ENCODE measurements at places on chromosomes 1 and 21.

DNA sequence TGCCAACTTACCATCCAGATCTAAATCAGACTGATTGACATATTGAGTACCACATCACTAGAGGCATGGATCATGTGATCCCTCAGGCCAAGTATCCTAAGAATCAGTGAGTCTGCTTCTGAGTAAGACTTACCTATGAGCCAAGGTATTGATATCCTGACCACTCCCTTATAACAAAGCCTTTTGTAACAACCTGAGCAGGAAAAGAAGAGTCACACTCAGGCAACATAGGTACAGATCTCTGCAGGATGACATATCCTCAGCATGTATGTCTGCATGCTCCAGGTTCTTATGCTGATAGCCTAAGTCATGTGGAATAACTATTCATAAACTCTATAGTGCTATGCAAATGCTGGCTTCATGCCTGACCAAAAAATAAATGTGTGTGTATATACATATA, 2.3 kb upstream of the LCE1A start:
- DNase-seq = no peak

DNA sequence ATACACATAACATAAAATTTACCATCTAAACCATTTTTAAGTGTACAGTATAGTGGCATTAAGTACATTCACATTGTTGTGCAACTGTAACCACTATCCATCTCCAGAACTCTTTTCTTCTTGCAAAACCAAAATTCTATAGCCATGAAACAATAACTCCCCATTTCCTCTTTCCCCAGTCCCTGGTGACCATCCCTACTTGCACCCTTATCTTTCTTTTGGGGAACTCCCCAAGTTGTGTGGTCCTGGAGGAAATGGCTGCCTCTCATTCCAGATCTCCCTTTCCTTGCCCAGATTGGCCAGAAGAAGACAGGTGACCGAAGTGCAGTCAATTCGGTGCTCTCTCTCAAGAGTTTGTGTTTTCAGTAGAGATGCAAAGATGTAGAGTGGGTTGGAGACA, 389.6 kb upstream of the C1orf87 start:
- DNase-seq = no peak

DNA sequence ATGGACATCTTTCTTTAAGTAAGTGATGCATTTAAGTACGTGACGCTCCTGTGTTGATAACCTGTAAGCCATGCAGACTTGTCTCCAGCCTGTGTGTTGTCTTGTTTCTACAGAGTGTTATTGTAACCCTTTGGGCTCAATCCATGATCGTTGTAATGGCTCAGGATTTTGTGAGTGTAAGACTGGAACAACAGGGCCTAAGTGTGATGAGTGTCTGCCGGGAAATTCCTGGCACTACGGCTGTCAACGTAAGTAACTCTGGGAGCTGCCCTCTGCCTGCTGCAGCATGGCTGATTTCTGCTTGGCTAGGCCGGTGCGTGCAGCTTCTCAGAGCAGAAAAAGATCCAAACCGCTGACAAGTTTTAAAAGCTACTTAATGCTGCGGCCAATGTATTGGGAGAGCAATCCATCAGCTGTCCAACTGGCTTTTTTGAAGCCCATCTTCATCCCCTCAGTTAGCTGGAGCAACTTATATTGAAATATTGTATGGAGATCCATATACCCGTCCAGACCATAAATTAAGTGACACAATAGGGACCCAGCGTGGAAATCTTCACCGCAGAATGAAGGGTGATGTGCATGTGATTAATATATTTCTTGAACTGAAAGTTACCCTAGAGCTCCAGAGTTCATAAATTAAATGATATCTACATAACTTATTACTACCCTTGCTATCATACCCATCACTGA, 295.9 kb downstream of the NTNG1 start:
- no peak for DNase-seq

- DNase-seq = no peak
Measured at GRCh38 chr1:5475572-5475971, 516.7 kb downstream of the NPHP4 start.

DNA sequence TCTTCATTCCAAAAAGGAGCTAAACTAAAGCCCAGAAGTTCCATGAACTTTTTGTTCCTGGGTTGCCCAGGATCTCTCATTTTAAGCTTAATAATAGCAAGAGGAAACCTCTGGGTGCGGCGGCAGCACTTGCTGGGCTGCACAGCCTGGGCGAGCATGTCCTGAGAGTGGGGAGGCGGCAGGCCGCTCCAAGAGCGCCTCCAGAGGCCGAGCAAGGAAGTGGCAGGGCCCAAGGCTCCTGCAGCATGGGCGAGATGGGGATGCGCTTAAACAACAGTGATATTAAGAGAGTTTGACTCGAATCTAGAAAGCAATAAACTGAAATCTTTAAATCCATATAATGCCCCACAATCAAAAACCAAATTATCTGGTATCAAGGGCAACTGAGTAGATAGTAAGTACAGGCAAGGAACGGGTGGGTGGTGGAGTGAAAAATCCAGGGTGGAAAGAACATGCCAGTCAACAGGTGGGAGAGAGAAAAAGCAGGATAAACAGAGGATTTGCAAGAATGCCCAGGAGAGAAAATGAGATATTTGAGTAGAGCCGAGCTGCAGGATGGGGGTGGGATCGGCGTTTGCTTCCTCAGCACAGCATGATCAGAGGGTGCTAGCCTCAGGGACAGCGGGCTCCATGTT, 14.1 kb upstream of the TNR start:
- no peak for DNase-seq

DNA sequence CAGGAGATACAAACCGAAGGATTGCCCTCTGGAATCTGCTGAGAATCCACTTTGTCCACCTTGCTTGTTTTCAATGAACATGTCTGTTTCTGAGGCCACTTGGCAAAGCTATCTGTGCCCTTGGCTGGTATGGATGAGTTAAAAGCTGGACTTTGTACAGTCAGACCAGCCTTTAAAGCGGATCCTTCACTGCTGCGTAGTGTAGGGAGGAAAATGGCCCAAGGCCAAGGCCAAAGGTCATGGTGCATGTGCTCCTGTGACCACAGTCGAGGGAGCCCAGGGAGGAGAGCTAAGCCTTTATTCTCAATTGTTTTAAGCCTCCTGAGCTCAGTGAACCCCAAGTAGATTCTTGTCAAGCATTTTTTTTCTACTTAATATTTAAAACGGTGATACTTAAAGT, 37.0 kb downstream of the KCNJ15 start:
- no peak for DNase-seq

DNA sequence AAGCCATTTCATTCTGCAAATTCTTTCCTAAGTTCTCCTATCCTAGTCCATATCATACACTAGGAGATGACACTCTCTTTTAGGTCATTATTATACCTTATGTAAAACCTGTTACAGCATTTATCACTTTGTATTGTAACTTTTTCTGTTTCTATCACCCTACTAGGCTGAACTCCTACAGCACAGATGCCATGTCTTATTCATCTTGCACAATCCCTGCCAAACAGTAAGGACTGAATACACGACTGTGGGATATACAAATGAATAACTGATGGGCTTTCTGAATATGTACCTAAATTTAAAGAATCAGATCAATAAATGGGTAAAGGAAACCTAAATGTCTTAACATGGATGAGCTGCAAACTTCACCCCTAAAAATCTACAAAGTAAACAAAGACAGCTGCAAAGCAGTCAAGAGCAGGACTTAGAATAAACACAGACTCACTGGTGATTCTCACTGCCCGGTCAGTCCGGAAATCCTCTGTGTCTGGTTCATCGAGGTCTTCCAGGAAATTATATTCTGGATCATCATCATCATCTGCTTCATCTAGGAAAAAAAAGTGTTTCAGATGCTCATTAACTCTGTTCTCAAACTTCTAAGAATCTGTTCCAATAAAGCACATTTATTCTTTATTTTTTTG, 62.3 kb downstream of the GON4L start:
- no peak for DNase-seq

DNA sequence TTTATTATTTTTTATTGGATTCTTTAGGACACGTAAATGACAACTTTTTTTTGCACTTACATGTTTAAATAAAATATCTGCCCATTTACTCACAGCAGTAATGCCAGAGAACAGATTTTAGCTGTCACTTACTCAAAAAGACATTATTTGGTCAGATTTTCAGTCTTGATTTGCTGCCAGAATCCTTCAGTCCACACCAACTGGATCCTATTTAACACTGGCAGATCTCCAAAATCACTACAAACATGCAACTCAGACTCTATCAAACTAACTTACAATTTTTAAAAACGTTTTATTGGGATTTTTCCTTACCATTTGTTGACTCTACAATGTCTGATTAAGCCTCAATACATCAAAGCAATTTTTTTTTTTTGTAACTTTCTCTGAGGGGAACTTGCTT, 11.1 kb downstream of the ATP6V1G3 start:
- peak; percentile 96 for DNase-seq

DNA sequence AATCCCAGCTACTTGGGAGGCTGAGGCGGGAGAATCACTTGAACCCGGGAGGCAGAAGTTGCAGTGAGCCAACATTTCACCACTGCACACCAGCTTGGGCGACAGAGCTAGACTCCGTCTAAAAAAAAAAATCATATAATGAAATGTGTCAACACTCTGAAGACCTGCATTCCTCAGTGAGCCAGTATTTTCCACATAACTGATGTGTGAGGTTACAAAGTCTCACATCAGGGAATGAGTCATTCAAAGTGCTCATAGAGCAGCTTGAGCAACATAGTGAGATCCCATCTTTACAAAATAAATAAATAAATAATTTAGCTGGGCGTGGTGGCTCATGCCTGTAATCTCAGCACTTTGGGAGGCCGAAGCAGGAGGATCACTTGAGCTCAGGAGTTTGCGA, 65.5 kb downstream of the CASZ1 start:
- DNase-seq = peak; percentile 82

GRCh38 chr1:43893006-43893405, 40.6 kb upstream of the ARTN start:
- peak; percentile 81 for DNase-seq

- no peak for DNase-seq
Measured at GRCh38 chr1:7409278-7409677, 361.8 kb upstream of the VAMP3 start.

- no peak for DNase-seq
Measured at GRCh38 chr21:15436031-15436430, 293.8 kb upstream of the USP25 start.

- no peak for DNase-seq
Measured at GRCh38 chr1:58107943-58108342, 438.6 kb downstream of the OMA1 start.

DNA sequence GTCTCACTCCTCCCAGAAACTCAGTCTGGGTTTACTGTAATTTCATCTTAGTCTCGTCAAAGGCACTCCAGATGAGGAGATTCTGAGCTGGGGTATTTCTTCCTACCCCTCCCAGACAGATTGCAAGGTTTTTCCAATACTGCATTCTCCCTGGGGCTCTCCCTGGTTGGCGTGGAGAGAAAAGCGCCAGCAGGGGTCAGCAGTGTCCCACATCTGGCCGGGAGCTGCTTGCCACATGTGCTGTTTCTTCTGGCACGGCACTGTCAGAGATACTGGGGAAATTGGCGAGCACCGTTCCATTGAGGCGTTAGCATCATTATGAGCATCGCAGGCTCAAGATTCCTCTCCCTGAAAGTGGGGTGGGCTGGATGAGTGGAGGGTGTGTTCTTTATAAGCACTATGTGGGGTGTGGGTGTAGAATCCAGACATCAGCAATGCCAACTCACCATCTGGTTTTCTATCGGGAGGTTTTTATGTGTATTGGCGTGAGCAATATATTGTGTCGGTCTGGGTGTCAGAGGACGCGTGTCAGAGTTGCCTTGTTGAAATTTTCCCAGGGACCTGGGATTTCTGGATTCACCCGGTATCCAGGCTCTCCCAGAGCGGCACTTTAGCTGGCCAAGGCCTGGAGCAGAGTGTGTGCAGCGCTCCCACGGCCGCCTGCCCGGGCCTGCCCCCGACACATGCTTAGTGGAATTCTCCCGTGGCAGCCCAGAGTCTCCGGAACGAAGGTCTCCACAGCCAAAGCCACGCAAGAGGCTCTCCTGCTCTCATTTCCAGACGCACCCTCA, 8.0 kb upstream of the NAV1 start:
- peak; percentile 91 for DNase-seq

DNA sequence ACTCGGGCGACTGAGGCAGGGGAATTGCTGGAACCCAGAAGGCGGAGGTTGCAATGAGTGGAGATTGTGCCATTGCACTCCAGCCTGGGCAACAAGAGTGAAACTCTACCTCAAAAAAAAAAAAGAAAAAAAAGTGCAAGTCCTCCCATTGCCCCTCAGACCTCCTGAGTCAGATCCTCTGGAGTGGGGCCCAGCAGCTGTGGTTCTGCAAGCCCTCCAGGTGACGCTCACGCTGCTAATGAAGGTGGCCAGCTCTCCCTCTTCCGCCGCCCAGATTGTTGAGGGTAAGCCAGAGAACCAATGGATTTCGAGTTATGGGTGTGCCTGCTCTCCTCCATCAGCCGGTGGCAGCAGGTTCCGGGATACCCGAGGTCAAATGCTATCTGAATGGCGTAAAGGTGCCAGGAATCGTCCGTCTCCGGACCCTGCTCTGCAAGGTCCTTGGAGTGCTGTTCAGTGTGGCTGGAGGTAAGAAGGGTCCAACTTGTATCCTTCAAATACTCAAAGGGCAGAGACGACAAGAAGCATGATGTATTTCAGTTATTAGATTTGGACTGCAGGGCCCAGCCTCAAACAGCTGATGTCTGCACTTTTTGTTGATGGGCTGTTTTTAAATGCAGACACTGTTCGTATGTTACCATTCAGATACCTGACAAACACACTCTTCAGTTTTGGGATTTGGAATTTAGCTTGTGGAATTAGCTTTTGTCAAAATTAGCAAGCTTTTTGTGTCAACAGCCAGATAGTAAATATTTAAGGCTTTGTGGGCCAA, 17.6 kb downstream of the CLCN6 start:
- no peak for DNase-seq

DNA sequence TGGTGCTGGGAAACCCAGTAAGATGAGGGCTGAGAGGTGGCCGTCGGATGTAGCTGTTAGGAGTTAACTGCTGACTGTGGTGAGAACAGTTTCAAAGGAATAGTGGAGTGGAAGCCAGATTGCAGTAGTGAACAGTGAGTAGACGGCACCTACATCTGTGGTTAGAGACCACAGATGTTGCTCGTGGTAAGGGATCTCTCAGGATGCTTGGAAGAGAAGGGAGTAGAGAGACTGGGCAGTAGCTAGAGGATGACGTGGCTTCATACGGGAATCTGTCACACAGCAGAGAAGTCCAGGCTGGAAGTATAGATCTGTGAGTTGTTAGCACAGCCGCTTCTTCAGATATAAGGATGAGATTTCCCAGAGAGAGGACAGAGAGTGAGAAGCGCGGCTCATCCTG, 7.8 kb upstream of the ARTN start:
- peak; percentile 44 for DNase-seq

- no peak for DNase-seq
Measured at GRCh38 chr21:44955798-44956175, 16.0 kb downstream of the SLX9 start.

GRCh38 chr1:84996846-84997666, at the start of gene MCOLN2:
Gene MCOLN2, minus strand, starts transcription at chr1:84997113. Its CDS starts 241 bp downstream, at chr1:84996872.
- peak; percentile 10 for DNase-seq

GRCh38 chr1:147545133-147545532, 3.8 kb downstream of the BCL9 start:
- DNase-seq = peak; percentile 57

GRCh38 chr1:30735124-30735523, 11.7 kb upstream of the MATN1 start:
- no peak for DNase-seq

Measured in fibroblast of upper back skin (primary cell).